ENCODE measurements at places on chromosomes 3 and 15.

GRCh38 chr15:51193526-51193925, 98.8 kb upstream of the TNFAIP8L3 start:
- DNase-seq = no peak

DNA sequence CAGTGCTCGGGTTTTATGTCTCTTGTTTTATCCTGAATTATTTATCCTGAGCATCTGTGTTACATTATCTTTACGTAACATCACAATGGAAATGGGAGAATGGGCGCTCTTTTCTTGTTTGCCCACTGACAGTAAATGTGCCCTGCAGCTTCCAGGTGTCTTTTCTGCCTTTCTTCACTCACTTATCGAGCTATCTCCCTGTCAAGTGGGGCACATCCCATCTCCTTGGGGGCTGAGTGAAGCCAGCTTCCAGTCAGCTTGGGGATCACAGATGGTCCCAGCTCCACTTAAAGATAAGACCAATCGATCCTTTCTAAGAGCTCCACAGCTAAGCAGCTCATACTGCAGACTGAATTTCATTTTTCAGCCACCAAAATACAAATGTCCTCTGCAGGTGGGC, 125.8 kb downstream of the KBTBD8 start:
- no peak for DNase-seq

DNA sequence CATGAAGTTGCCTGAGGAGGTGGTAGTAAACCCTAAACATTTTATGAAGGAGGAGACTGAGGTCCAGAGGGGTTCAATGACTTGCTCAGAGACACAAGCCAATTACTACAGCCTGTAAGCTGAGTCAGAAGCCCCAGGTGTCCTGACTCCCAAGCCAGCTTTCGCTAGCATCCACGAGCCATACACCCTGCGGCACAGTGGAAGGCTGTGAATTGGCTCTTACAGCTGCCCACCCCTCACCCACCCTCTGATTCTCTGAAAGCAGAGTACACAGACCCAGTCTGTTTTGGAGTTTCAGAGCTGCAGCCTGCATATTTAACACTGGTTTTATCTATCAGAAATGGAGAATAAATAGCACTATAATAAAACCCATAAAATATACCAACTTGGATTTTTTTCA, 253.4 kb downstream of the IGSF11 start:
- no peak for DNase-seq

DNA sequence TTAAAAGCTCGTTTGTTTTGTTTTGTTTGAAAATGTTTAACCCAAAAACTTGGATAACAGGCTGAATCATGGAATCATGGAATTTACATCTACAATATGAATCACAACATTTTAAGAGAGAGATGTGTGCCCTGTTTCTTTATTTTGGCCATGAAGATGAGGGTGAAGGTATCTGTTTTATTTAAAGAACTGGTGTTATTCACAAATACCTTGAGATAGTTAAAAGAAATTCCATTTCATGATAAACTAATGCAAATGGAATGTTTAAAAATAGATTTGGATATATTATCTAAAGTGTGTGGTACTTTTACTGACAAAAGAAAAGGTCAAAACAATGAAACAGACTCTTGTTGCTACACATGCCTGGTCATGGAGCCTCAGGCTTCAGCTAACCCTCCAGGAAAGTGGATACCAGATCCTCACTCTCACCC, 486.0 kb upstream of the CFAP20DC start:
- DNase-seq = no peak

DNA sequence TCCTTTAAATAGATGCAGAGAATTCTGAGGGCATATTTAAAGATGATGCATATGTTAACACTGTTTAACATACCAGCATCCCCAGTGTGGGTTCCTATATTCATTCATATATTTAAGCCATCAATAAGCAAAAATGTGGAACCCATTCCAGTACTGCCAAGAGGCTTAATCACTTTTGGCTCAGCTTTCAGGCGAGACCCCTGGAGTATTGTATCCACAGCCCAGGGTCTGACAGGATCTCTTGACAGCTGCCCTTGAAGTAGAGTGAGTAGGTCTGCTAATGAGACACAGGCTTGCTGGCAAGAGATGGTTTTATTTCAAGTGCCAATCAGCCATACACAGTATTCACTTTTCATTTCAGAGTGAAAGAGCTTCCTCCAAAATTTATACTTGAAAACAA, 367.3 kb downstream of the OCA2 start:
- DNase-seq = no peak

DNA sequence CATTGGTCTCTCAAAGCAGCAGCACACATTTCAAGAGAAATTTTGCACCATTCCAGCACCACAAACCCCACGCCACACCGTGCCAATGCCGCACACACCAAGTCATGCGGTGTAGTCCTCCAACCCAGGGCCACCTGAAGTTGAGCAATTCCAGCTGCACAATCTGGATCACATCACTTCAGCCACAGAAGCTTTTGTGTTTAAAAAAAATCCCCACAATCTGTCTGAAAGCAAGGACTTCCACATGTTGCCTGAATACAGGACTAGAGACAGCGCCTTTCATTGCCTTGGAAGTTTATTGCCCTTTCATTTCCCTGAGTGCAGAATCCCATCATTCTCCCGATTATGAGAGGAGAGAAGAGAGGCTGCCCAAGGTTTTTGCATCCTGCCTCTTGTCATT, 175.6 kb upstream of the BCL6 start:
- no peak for DNase-seq

- DNase-seq = no peak
These were observed 43.0 kb upstream of the SLC41A3 start for GRCh38 chr3:126126811-126127431.

GRCh38 chr3:106860182-106860581, 517.1 kb upstream of the CCDC54 start:
- no peak for DNase-seq

- peak; percentile 65 for DNase-seq
These were observed 130.6 kb upstream of the FHIT start for GRCh38 chr3:61381745-61382392.

GRCh38 chr3:160852856-160853255, 96.8 kb downstream of the PPM1L start:
- no peak for DNase-seq

DNA sequence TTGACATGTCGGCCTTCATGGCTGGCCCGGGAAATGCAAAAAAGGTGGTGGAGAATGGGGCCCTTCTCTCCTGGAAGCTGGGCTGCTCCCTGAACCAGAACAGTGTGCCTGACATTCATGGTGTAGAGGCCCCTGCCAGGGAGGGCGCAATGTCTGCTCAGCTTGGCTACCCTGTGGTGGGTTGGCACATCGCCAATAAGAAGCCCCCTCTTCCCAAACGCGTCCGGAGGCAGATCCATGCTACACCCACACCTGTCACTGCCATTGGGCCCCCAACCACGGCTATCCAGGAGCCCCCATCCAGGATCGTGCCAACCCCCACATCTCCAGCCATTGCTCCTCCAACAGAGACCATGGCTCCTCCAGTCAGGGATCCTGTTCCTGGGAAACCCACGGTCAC, 23.1 kb upstream of the BSN start:
- DNase-seq = no peak

- DNase-seq = no peak
These were observed 319.2 kb downstream of the SLC9A9 start for GRCh38 chr3:143529018-143529478.

DNA sequence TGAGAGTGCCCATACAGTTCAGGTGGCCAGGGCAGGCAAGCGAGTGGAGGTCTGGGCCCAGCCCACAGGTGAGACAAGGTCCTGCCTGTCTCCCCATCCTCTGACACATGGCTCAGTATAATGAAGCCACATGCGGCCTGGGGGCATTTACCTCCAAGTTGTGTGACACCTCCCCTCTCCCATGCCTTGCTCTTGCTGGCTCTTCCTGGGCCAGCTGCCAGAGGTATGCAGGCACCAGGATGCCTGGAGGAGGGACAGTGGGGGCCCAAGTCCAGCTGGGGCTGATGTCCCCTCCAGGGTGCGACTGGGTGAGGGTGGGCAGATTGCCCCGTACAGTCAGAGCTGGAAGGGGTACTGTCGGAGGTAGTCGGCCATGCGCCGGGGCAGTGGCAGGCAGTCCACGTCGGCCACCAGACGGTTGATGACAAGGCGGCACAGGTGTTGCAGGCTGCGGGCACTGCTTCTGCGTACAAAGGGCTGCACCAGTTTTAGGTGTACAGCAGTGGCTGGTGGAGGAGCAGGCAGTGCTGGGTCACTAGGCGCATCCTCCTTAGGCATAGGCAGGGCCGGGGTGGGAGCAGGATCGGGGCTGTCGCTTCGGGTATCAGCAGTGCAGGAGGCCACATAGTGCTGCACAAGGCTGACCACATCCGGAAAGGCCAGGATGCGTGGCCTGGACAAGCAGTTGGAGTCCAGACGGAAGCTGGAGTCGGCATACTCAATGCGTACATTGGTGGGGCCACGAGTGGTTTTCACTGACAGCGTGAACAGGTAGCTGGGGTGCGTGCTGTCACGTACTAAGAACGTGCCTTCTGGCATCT, 4.1 kb downstream of the CISH start:
- no peak for DNase-seq

DNA sequence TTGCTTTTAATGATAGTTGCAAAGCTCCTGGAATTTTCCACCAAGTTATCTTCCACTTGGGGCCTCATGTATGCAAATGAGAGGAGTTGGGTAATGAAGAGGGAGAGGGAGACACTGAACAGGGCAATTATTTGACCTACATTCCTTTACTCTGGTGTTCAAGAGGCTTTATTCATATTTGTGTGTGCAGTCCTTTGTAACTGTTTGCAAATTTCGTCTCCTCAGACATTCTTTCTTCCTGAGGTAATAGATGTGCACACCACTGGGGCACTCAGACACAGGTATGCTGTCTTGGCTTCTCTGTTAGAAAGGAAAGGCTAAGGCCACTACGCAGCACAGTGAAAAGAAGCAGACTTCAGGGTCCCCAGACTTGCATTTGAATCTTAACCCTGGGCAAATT, 189.7 kb upstream of the IL12A start:
- DNase-seq = no peak

DNA sequence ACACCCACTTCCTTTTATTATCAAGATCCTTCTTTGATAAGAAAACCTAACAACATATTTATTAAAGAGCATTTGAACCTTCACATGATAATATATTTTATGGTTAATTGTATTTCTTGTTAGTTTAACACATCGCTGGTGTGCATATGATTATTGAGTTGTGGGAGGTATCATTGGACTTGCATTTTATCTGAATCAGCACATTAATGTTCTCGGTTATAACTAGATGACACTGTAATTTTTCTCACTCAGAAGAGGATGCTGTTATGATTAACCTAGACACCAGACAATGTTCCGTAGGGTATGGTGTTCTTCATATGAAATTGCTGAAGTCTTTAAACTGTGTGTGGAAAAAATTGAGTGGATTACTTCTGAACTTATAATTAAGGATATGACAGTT, 1188.3 kb upstream of the EPHA6 start:
- DNase-seq = no peak

GRCh38 chr15:47288794-47289193, 428.5 kb upstream of the SEMA6D start:
- DNase-seq = no peak

- DNase-seq = no peak
These were observed 54.7 kb downstream of the ZNF280D start for GRCh38 chr15:56678571-56678970.

DNA sequence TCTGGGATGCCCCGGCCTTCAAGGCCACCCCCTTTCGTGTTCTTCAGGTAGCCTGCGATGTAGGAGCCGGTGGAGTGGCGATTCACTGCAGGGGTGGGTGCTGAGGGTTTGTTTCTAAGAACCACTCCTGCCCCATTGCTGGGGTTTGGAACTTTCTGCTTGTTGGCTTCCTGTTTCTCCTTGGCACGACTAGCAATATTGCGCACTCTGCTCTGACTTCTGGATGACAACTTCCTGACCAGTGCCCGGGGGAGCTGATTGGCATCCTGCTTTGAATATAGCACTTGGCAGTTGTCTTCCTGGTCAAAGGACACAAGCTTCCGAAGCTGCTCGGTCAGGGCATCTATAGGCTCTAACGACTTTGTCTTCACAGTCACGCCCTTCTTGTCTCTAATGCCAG, 187.6 kb upstream of the STRIT1 start:
- no peak for DNase-seq

- DNase-seq = no peak
These were observed 6.8 kb upstream of the ADPGK start for GRCh38 chr15:72790302-72790910.

DNA sequence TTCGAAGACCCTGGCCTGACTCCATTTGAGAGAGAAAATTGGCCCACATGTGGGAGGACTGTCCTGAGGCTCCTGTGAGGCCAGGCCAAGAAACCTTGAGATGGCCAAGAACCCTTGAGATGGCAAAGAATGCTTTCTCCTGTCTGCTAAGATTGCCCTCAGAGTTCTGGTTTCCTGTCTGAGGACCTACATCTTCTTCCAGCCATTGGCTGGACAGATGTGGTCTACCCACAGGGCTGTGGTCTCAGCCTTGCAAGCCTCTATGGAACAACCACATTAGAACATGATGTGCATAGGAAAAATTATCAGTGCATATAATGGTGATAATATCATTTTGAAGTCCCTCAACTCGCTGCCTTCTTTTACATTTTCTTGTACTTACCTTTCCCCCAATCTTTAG, 10.8 kb upstream of the RASA2 start:
- no peak for DNase-seq

GRCh38 chr3:89488800-89489580, 381.6 kb downstream of the EPHA3 start:
- no peak for DNase-seq

GRCh38 chr3:10471054-10471688, 34.2 kb downstream of the ATP2B2 start:
- DNase-seq = no peak

DNA sequence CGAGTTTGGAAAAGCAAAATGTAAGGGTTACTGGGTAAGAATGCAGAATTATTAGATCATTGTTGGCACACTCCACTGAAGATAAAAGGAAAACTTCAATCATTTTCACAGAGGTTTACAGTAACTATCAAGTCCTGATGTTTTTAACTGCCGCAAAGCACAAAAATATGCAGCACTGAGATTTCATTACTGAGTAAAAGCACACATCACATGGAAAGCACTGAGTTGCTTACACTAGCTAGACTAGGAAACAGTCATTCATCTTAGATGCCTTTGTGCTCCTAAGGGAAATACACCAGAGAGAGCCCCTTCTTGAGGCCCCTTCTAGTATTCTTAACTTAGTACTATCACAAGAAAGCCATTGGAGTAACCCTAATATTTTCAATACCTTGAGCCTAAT, 11.8 kb upstream of the P2RY1 start:
- no peak for DNase-seq

DNA sequence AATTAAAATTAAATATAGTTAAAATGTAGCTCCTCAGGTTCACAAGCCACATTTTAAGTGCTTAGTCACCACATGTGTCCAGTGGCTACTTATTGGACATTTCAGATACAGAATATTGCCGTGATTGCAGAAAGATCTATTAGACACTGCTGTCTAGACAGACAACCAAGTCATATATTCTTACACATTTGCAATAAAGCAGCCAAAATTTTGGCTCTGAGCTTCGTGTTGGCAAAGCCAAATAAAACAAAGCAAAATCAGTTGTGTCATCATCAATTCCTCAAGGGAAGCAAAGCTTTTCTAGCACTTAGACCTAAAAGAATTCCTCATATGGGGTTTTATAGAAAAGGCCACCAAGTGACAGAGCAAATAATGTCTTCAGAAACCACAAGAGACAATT, 193.1 kb upstream of the LPP start:
- DNase-seq = no peak

- DNase-seq = no peak
These were observed 137.8 kb downstream of the GABRB3 start for GRCh38 chr15:26635105-26635504.

All from GM13976 (cell line).